Activated CD4-positive, alpha-beta T cell treated with anti-CD3 and anti-CD28 coated beads, Interleukin-2, amount 50 U/mL, for 4 hours (primary cell): ENCODE measurements at places on chromosomes 4 and X.

GRCh38 chr4:40321574-40322275 lies 13.4 kb upstream of the CHRNA9 start:
- no peak for DNase-seq

- no peak for DNase-seq
Observed at GRCh38 chrX:67619253-67619652, 75.4 kb downstream of the AR start.

- DNase-seq = peak; percentile 37
Observed at GRCh38 chrX:3811331-3812311, 98.2 kb upstream of the PRKX start.

DNA sequence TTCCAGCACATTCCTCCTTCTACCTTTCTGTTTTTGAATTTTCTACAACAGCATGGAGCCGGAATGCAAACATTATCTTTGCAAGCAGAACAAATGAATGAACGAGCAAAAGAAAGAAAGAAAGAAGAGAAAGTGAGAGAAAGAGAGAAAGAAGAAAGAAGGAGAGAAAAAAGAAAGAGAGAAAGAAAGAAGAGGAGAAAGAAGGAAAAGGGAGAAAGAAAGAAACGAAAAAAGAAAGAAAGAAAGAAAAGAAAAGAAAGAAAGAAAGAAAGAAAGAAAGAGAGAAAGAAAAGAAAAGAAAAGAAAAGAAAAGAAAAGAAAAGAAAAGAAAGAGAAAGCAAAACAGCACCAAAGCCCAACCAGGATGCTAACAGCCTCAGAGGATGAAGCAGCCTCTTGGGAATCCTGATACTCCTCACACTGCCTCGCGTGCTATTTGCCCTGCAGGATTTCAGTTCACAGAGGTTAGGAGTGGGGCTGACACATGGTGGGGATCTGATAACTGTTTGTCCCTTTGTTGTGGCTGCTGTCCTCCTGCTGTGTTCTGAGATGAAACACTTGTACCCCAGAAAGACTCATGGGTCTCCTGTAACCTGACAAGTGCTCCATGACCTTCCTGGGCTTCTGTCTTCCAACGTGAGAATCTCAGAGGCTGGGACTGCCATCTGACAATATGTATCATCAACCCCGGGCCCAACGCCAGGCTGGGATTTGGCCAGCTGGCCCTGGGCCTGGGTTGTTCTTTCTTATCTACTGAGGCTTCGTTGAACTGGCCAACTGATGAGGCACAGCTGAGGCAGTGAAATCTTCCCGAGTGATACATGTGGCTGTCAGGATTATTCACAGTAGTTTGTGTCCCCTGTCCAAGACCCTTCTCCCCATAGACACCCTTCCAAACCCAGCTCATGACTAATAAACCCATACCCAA lies 61.0 kb downstream of the SEPSECS start:
- DNase-seq = no peak

GRCh38 chrX:109844986-109845385 lies 111.9 kb upstream of the ACSL4 start:
- DNase-seq = no peak

- DNase-seq = peak; percentile 13
Observed at GRCh38 chrX:76148753-76149152, 24.1 kb upstream of the PBDC1 start.

DNA sequence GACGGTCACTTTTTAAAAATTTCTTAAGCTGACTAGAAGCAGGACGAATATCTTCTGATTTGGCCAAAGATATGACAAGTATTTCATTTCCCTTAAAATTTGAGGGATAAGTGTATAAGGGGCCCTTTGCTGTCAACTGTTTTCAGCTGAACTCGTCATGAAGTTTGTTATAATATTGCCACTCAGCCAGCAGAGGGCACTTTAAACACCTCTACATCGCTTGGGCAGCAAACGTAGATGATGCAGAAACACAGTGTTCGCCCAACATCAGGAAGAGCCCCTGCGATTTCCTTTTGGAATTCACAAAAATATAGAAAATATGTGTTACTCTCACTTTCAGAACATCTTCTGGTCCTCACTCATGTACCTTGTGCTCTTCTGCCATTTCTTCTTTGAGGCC lies 435.7 kb upstream of the FMR1 start:
- no peak for DNase-seq

DNA sequence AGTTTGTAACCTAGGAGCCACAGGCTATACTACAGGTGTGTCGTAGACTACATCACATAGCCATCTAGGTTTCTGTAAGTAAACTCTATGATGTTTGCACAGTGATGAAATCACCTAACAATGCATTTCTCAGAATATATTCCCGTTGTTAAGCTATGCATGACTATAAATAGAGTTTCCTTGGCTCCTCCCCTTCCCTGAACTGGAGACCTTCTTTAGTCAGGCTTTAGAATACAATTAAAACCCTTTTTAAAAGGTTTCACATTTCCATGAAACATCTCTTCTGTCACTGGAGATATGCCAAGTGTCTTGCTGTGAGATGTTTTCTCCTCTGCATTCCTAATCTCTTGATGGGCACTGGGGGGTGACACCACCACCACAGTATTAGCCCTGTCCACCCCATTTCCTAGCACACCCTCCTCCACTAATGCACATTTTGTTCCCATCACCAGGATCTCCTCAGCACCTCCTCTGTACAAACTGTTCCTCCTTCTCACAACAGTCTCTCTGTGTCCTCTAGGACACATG lies 334.6 kb upstream of the CPEB2 start:
- no peak for DNase-seq

- no peak for DNase-seq
Observed at GRCh38 chr4:117425636-117426035, 340.3 kb upstream of the TRAM1L1 start.

DNA sequence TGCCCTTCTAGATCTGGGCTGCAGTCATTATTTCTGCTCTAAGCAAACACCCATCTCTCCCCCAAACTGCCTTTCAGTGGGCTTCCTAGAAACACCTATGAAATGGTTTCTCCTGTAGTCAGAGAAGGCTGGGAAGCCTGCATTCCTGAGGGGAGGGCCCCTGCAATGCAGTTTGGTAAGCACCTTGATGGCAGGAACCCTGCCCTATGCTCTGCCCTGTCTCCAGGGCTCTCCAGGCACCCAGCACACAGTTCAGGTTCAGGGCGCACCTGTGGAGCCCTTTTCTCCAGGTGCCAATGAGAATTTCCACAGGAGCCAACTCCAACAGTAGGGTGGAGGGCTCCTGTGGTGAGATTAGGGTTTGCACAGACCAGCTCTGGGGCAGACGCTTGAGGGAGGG lies 69.1 kb upstream of the FBXW7 start:
- DNase-seq = no peak
